Spinal cord (tissue), 10 donors: ENCODE measurements at places on chromosomes 5 and 9.

DNA sequence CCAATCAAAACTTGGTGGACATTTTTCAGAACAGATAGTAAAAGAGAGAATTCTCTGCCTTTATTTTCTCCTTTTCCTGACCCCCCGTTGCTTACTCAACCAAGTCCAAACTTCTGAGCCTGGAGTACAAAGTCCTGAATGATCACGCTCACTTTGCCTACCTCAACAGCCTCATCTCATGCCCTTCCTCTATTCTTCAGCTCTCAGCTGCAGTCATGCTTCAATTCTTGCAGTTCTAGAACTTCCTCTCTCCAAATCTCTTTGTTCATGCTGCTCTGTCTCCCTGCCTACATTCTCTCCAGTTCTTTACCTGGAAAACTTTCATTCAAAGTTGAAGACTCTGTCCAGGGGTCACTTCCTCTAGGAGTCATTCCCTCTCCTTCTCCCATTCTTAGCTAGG, 398.5 kb upstream of the SLC24A2 start:
- DNase-seq, result no peak

GRCh38 chr5:107618242-107618641, 52.5 kb downstream of the EFNA5 start:
- no peak for DNase-seq

- DNase-seq, result peak; percentile 12
Observed at GRCh38 chr5:33675958-33676464, 215.8 kb downstream of the ADAMTS12 start.

DNA sequence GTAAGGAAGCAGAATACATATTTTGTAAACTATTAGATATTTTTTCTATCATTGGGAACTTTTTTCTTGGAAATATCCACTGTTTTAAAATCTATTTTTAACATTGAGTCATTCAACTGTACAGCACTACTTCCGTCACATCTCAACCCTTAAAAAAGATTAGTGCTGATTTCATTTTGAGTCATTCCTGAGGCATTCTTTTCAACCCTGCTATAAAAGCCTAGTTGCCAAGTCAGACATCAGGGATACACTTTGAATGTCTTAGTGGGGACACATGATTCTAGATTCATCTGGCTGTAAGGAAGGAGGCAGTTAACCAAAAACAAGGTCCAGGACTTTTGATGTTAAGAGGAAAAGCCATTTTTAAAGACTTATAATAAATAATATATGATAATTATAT, 160.9 kb downstream of the GIN1 start:
- no peak for DNase-seq

DNA sequence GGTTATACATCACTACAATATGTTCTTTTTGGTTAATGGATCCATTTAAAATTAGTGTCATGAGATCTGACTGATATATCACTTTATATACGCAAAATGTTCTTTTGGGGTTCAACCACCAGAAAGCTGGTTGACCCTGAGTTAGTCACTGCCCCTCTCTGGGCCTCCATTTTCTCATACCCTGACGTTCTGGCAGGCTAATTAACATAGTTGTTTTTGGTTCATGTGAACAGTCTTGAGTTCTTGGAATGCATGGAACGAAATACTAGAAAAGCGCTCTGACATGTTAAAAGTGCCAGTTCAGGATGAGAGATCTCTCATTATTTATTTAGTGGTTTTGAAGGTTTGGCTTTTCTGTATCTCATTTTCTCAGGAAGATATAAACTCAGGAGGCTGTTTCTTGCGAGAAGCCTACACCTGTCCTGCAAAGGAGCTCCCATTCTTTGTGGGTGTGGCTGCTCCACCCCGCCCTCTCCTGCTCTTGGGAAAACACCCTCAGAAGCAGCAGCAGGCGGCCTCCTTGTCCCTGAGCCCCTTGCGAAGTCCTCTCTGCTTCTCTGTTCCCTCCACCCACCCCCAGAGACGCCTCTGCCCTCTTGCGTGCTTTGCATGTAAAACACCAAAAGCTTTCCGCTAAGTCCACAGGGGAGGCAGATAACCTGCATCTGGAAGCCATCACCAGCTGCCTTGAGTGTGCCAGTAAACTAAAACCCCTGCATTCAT, 302.4 kb upstream of the PANK3 start:
- DNase-seq, result no peak

- DNase-seq, result no peak
Observed at GRCh38 chr5:10592601-10593000, 28.7 kb downstream of the ANKRD33B start.

DNA sequence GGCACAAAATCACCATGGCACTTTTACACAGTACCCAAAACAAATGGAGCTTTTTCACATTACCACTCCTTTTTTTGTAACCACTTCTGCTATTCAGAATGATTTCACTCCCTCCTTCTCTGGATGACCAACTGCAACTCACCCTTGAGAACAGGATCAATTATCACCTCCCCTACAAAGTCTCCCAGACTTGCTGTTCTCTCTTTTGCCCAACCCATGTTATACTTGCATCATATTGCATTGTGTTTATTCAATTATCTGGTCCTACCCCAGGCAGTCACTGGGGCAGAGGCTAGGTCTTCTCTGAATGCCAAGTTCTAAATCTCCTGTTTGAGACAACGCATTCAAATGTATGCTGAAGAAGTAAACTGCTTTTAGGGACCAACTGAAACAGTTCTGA, 96.0 kb downstream of the GPR21 start:
- DNase-seq, result no peak

- no peak for DNase-seq
Observed at GRCh38 chr5:87195616-87196015, 72.1 kb upstream of the RASA1 start.

DNA sequence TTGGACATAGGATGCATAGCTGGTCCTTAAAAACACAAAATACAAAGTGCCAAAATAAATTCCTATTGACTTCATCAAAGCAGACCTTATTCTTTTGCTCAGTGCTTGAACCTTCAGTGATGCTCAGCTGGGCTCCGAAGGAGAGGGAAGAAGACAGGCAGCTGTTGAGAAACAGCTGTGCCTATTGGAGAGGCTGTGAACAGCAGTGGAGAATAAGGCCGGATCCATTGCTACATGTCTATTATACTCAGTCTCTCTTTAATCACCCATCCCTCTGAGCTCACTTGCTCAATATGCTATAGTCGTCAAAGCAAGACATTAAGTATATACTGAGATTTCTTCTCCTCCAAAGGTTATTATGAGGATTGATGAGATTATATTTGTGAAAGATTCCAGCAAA, 174.4 kb downstream of the CHSY3 start:
- peak; percentile 80 for DNase-seq

- DNase-seq, result no peak
Observed at GRCh38 chr5:53956632-53957031, 353.7 kb downstream of the ARL15 start.

DNA sequence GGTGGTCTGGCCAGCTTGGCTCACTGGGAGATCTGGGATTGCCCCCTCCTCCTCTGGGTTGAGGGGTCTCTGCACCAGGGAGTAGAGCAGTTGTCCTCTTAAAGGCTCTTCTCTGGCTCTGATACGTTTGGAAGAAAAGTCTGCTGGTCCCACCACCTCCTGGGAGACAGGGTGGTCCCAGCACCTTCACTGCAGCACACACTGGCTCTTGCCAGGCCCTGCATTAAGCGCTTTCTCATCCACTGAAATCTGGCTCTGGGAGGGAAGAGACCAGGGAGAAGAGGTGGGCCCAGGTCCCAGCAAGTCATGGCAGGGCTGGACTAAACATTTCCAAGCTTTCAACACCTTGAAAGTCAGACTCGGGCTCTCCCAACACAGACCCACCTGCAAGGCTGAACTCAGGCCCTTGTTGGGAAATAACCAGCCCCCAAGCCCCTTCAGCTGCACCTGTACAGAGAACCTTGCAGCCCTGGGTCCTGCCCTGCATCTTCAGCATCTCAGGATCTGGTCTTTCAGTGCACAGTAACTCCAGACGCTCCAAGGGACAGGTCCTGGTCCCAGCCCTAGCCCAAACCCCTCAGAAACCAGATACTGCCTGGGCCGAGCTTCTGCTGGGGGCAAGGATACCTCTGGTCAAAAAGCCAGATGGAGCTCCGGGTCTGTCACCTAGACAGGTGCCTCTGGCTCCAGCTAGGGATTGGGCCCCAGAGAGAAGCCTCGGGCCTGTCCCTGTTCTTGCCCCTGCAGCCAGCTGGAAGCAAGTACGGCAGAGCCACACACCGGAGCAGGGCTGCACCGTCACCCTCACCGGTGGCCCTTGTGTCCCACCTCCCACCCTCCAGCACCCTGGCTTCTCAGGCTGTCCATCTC, 134.5 kb downstream of the DAB2IP start:
- no peak for DNase-seq

DNA sequence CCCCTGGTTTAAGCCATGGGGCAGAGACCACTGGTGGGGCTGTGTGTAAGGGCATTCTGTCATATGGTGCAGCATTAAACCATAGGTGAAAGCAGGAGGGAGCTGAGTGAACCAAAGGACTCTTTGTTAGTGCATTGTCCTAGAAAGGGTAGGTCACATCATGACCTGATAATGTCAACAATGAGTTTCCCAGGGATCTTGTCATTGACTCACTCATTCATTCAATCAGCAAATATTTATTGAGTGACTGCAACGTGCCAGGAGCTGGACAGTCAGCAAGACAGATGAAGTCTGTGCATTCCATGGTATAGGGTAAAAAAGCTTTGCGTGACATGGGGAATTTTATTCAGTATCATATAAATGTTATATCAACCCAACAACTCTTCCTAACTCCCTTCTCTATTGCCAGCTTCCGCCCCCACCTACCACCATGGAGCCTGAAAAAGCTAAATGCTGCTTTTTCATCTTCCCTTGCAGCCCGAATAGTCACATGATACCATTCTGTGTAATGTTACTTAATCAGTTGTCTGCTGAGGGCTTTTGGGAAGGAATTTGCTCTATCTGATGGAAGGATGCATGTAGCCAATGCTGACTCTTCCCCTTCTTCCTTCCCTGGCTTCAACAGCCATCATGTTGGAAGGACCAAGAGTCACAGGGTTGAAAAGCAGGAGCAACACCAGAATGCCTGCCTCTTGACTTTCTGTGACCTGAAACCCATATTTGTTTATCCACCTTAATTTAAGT, 11.5 kb upstream of the OTULINL start:
- DNase-seq, result no peak

GRCh38 chr9:116491659-116492058, 195.4 kb upstream of the TRIM32 start:
- DNase-seq, result no peak

DNA sequence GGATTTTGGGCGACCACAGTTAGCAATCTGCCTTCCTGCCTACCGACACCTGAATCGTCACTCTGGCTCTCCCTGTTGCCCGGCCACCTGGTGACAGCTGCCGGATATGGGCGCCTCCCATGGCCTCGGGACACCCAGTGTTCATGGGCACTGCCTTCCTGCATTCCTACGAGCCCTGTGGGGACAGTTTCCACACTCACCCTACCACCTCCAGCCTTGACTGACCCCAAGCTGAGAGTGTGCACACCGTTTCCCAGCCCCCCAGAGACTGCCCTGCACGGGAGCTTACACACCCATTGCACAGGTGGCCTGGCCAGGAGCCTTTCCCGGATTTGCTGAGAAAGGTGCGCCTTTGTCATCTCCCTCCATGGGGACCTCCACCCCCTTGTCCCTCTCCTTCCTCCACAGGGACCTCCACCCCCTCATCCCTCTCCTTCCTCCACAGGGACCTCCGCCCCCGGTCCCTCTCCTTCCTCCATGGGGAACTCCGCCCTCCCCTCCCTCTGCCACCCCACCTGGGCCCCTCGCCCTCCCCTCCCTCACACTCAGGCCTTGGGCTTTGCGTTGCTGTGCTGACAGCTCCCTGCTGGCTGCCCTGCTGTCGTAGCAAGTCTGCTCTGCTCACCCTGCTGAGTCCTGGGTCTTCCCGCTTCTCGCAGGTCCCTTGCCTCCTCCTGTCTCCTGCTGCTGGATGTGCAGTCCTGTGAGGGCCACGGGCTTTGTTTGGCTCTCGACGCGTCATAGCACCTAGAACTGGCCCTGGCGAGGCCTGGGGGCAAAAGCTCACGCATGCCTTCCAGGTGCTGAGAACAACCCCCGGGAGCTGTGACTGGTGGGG, 48.4 kb downstream of the MRPL36 start:
- DNase-seq, result no peak

- DNase-seq, result no peak
Observed at GRCh38 chr9:131584858-131585257, 39.5 kb downstream of the PRRT1B start.

GRCh38 chr9:101387871-101388506, 3.2 kb upstream of the BAAT start:
- peak; percentile 85 for DNase-seq

DNA sequence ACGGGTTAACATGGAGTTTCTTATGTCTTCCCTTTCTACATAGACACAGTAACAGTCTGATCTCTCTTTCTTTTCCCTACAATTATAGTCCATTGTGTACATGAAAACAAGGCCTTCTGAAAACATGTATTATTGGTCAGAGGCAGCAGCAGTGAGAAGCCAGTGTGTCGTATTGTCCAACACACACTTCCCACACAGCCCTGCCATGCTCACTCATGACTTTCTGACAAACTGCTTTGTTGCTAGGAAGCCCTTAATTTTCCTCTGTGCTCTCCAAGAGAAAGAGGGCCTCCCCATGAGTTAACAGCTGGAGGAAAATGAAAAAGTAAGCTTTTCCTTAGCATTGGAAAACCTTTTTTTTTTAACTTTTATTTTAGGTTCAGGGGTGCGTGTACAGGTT, 56.4 kb upstream of the N4BP3 start:
- DNase-seq, result no peak

GRCh38 chr5:380701-381309, 59.3 kb downstream of the AHRR start:
- no peak for DNase-seq

DNA sequence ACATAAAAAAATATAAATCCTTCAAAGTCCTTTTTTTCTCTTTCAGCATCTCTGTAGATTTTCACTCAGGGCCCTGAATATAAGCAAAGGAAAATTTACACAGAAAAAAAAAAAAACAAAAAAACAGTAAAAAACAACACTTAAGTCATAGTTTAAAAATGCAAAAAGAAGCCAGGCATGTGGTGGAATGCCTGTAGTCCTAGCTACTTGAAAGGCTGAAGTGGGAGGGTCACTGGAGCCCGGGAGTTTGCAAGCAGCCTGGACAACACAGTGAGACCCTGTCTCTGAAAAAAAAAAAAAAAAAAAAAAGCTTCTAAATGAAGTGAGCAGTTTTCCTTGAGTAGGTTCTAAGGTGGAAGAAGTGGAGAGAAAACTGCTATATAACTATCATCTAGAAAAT, 55.0 kb upstream of the BNC2 start:
- no peak for DNase-seq

GRCh38 chr9:137556069-137556838, 4.6 kb downstream of the MRPL41 start:
- DNase-seq, result no peak

- DNase-seq, result peak; percentile 77
Observed at GRCh38 chr9:20197976-20198685, 409.3 kb upstream of the SLC24A2 start.

GRCh38 chr5:109253262-109253661, 156.5 kb downstream of the PJA2 start:
- DNase-seq, result no peak

GRCh38 chr5:93915142-93915553, 173.7 kb upstream of the POU5F2 start:
- DNase-seq, result no peak

DNA sequence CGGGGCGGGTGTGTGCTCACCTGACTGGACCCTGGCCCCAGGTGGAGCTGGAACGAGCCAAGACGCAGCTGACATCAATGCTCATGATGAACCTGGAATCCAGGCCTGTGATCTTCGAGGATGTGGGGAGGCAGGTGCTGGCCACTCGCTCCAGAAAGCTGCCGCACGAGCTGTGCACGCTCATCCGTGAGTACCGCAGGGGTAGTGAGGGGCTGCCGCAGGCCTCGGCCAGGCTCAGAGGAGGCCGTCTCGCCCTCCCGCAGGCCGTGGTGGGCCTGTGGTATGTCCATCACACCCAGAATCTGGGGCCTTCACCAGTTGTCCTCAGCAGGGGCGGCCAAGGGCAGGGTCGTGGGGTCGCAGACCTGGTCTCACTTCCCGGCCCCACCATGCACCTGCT, 11.3 kb downstream of the PMPCA start:
- DNase-seq, result no peak
